Omental fat pad (tissue), 4 donors: ENCODE measurements at places on chromosomes 1 and 21. TPM values are rescaled to one million over a fixed set of nuclear protein-coding genes. Genes with fewer than 3 reads are reported as not detected.

DNA sequence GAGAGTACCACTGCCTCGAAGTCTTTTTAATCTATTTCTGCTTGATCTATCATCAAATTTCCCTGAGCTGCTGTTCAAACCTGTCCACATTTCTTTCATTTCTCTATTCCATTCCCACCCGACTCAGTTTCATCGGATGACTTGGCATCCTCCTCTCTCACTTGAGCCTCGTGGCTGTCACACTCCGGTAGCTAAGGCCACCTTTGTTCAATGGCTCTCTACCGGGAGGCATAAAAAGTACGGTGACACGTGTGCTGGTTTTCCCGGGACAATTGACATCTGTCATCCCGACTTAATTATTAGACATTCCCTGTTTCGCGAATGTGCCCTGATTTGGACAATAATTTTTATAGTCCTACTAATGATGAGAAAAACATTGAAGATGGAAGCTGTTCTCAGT is 22.6 kb downstream of the MIS18A start:
- no peak for DNase-seq

Gene LAD1
- total RNA-seq = not detected

GRCh38 chr1:19744886-19745285 is 54.8 kb downstream of the TMCO4 start:
- DNase-seq = no peak

DNA sequence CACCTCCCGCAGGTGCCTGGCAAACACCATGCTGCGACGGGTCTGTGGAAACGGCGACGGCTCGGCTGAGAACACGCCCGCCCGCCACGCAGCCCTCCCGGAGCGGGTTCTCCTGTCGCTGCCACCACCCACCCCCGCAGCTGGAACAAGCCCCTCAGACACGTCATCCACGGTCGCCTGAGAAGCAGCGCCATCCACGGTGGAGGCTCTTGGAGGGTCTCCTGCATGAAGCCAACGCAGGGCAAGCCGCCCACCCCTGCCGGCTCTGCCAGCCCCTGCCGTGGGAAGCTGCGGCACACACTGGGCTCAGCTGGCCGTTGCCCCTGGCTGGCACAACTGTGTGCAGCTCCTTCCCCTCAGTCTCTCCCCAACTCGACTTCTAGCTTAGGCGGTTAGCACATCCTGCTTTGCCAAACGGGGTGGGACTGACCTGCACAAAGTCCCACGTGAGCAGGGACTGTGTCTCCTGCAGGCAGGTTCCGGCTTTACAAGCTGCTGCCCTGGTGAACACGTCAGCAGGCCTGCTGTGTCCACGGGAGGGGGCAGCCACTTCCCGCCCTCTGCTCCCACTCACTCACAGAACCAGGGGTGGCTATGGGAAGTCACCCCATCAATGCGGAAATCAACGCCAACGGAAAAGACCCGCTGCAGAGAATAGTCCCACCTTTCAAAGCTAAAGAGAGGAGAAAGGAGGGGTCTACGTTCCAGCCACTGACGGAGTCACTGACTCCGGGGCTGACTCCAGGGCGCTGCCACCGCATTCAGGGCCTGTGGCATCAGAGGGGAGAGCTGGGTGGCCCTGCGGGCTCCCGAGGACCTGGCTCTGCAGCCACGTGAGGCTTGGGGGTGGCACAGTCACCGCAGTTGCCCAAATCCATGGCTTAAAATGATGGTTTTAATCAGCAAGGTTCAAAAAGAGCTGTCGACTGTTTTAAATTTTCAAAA is 10.3 kb downstream of the POFUT2 start:
- DNase-seq = no peak

- DNase-seq = no peak
Measured at GRCh38 chr1:62706985-62707743, 19.0 kb upstream of the DOCK7 start.

GRCh38 chr1:202144402-202145067 is at the start of gene ARL8A:
TSS of gene ARL8A (minus strand) at chr1:202144737. CDS start at chr1:202144572, 165 bp downstream.
- DNase-seq = no peak

- DNase-seq = no peak
Measured at GRCh38 chr1:17710889-17711576, 44.1 kb upstream of the ACTL8 start.

Gene ANKRD65
- total RNA-seq = 7.3 TPM

DNA sequence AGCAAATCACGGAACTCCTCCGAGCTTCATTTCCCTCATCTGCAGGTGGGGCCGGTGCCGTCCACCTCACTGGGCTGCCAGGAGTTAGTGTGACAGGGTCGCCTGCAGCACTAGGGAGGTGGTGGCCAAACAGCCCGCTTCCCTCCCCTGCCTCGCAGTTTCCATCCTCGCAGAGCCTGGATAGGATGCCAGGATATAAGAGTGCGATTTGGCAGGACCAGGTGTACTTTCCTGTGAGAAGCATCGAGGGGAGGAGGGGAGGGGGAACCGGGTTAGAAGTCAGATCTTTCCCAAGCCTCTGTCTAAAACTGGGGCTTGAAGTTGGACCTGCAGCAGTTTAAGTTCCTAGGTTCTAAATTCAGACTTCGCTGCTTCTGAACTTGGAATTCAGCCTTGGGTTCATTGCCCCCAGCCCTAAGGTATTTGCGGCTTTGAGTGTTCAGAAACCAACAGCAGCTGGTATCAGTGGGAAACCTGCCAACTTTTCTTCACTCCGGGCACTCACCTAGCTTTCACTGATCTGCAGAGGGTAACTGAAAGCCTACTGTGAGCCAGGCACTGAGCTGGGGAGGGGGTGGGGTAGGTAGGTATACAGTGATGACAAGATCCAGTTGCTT is 1.7 kb upstream of the JUN start:
- peak; percentile 31 for DNase-seq

Gene PGLYRP4
- total RNA-seq = not detected

Gene TIE1
- 46.0 TPM for total RNA-seq

DNA sequence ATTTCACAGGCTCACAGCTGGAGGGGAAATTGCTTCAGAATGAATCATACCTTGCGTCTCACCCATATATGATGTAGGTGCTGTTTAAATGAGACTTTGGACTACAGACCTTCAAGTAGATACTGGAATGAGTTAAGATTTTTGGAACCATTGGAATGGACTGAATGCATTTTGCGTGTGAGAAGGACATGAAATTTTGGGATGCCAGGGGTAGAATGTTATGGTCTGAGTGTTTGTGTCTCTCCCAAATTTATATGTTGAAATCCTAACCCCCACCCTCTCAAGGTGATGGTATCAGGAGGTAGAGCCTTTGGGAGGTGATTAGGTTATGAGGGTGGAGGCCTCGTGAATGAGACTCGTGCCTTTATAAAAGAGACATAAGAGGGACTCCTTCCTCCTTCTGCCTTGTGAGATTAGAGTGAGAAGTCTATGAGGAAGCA is 41.4 kb downstream of the KCNK1 start:
- DNase-seq = no peak

Gene CADM3
- 34.4 TPM for total RNA-seq

Gene NBPF20
- total RNA-seq = 3.7 TPM

DNA sequence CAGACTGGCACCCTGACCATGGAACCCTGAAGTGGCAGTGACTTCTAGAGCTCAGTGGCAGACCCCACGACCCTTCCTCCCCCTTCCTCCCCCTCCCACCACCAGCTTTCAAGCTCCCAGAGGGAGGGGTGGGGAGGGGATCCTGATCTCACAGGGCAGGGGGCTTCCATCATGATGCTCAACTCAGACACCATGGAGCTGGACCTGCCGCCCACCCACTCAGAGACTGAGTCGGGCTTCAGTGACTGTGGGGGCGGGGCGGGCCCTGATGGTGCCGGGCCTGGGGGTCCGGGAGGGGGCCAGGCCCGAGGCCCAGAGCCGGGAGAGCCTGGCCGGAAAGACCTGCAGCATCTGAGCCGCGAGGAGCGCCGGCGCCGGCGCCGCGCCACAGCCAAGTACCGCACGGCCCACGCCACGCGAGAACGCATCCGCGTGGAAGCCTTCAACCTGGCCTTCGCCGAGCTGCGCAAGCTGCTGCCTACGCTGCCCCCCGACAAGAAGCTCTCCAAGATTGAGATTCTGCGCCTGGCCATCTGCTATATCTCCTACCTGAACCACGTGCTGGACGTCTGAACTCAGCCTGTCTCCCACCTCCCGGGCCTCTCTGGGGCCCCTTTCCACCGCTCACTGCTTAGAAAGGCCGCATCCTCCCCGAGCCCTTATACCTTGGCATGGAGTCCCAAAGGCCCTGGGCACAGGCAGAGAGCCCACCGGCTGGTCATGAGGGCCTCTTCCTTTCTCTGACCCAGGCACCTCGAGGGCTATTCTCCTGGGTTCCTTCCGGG is 3.9 kb downstream of the NHLH1 start:
- DNase-seq = no peak

Gene PPT1
- 116 TPM for total RNA-seq

Gene TMPRSS2
- total RNA-seq = not detected

Gene OR10J5
- total RNA-seq = not detected

Gene CSF1
- total RNA-seq = 121 TPM

Gene ELF3
- 0.47 TPM for total RNA-seq

GRCh38 chr1:67184838-67185421 is 18.7 kb downstream of the IL23R start:
- DNase-seq = no peak

DNA sequence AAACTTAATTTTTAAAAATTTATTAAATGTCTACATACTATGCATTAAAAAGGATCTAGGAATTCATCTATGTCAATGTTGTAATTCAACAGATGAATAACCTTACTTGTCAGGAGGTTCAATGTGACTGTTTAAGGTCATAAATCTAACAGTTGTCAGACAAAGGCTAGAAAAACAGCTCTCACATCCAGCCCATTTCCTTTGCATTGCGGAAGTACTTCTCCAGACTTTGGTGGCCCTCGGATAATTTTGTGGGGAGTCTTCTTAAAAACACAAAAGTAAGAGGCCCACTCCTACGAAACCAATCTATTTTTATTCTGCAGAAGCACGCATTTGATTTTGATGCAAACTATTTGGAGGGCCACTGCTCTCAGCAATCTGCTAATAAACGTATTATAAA is 122.6 kb upstream of the CHRM3 start:
- DNase-seq = no peak

DNA sequence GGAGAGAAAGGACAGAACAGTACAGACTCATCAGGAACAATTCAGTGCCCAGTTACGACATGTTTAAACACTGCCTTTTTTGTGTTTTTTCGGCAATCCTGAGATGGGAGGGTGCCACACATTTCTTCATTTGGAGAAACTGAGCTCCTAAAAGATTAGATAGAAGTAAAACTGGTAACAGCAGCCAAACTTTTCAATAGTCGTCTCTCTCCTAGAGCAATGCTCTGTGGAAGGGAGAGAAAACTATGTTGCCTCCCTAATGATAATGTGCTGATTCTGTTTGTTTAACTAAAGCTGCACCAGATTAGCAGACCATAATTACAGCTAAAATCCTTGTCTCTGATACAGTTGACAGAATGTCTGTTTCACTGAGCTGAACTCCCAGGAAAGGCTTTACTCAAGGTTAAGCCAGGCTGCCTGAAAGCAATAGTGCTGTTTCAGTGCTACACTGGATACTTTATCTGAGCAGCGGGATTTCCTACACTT is 76.2 kb upstream of the CXADR start:
- DNase-seq = no peak

- no peak for DNase-seq
Measured at GRCh38 chr1:151347523-151348246, 633 bp upstream of the RFX5 start.

Gene CFH
- total RNA-seq = 136 TPM

Gene PLA2G2D
- total RNA-seq = not detected
